ENCODE measurements at places on chromosomes 3 and 15. TPM values are rescaled to one million over a fixed set of nuclear protein-coding genes. Genes with fewer than 3 reads are reported as not detected.

DNA sequence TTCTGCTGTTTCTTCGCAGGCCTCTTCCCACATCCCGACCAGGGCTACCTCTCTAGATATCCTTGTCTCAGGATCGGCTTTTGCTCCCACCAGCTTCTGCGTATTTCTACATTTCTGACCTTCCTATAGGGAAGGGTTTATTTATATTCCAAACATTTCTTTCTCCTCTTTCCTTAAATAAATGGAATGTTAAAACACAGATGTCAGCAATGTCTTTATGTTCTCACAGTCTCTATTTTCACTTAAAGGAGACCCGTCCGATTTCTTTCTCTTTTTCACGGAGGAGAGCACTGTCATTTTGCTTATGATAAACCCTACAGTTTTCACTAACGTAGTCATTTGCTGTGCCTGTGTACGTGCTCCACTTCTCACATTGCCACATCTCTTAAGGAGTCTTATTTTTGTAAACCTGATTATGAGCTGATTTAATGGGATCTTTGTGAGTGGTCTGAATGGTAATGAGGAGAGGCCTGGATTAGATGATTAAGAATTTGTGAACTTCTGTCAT, 630 bp downstream of the KIF15 start:
- DNase-seq: no peak
- no peaks in the 10 kb centered on the region for H3K27me3 ChIP-seq
- H3K4me1 ChIP-seq: no peaks in the 10 kb centered on the region
- H3K4me3 ChIP-seq: peak overlapping the region; percentile 86
- H3K36me3 ChIP-seq: no peaks in the 10 kb centered on the region
- H3K27ac ChIP-seq: no peak overlapping the region

- no peaks in the 10 kb centered on the region for H3K36me3 ChIP-seq
- H3K27ac ChIP-seq: no peak overlapping the region
- H3K4me1 ChIP-seq: no peaks in the 10 kb centered on the region
- no peak overlapping the region for H3K4me3 ChIP-seq
- H3K27me3 ChIP-seq: no peaks in the 10 kb centered on the region
Measured at GRCh38 chr3:20322085-20322484, 136.1 kb upstream of the SGO1 start.

DNA sequence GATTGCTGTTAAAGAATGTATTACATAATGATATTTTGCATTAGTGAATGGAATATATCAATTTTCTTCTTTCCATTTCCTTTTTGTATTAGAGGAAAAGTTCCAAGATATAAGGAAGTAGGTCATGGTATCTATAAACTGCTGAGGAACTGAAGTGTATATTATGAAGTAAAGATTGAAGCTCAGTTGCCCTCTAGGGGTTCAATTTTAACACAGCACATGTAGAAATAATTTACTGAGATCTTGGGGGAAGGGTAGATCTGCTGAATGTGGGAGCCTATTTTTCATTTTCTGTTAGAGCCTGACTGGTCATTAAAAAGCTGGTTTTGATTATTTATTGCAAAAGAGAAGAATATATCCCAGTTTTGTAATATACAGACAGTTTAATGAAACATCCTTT, 45.2 kb downstream of the CMC1 start:
- no peaks in the 10 kb centered on the region for H3K36me3 ChIP-seq
- no peak overlapping the region for H3K27ac ChIP-seq
- no peak for DNase-seq
- no peak overlapping the region for H3K4me3 ChIP-seq

DNA sequence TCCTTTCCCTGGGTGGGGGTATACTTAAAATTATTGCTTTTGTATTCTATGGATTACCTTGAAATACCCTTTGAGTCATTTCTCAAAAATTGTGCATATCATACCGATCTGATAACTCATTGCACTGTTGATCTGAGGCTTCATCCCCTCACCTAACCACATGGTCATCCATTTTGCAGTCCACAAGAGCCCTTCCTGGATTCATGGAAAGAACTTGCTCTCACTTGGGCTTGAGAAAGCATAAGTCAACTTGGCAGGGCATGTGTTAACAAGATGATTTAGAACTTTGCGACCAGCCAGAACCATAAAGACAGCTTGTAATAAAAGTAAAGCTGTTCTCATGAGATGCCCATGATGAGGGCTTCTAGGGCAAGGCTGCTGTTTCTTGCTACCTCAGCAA, 22.2 kb downstream of the MME start:
- no peaks in the 10 kb centered on the region for H3K4me1 ChIP-seq
- DNase-seq: no peak
- no peak overlapping the region for H3K27ac ChIP-seq
- no peaks in the 10 kb centered on the region for H3K27me3 ChIP-seq
- no peak overlapping the region for H3K4me3 ChIP-seq

DNA sequence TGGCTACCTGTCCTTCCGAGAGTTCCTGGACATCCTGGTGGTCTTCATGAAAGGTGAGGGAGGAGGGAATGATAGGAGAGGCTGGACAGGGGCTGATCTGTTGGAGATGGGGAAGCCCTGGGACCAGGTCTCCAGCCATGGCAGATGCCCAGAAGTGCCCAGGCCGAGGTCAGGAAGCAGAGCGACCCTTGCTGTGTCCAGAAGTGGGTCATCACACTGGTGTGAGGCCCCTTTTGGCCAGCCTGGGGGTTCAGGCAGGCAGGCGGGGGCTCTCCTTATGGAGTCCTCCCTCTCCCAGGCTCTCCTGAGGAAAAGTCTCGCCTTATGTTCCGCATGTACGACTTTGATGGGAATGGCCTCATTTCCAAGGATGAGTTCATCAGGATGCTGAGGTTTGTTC, 17.8 kb downstream of the DUOX1 start:
- H3K36me3 ChIP-seq: no peaks in the 10 kb centered on the region
- no peak overlapping the region for H3K27ac ChIP-seq
- no peaks in the 10 kb centered on the region for H3K4me1 ChIP-seq
- H3K4me3 ChIP-seq: no peak overlapping the region
- DNase-seq: no peak

DNA sequence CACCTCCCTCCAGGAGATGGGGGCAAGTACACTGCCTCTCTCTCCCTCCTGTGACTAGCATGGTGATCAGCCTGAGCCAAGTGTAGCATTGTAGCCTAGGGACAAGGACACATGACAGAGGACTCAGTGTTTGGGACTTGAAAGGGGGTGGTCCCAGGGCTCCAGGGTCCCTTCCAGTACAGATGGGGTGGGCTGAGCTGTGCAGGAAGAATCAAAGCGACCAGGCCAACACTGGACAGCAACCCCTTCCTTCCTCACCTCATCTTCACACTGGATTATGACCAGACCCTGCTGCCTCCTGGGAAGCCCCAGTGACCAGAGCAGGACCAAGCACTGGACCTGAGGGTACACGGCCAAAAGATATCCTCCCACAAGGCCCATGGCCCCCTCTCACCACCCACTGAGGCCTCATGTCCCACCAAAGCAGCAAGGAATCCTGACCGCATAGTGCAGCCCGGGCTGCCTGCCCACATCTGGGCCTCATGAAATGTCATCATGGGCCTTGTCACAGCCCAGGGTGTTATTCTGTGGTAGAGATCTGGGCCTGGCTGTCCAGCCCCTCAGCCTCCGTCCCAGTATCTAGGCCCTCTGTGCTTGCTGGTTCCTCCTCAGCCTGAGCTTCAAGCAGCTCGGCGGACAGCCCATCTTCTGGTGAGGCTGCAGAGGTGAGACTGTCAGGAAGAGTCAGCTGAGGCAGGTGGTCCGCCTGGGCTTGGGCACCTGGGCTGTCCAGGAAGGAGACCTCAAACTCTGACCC, 9.5 kb downstream of the GORASP1 start:
- peak overlapping the region; percentile 72 for H3K27ac ChIP-seq
- H3K27me3 ChIP-seq: no peaks in the 10 kb centered on the region
- H3K36me3 ChIP-seq: peaks cover 12% of the 10 kb centered on the region
- H3K4me3 ChIP-seq: no peak overlapping the region
- DNase-seq: no peak

DNA sequence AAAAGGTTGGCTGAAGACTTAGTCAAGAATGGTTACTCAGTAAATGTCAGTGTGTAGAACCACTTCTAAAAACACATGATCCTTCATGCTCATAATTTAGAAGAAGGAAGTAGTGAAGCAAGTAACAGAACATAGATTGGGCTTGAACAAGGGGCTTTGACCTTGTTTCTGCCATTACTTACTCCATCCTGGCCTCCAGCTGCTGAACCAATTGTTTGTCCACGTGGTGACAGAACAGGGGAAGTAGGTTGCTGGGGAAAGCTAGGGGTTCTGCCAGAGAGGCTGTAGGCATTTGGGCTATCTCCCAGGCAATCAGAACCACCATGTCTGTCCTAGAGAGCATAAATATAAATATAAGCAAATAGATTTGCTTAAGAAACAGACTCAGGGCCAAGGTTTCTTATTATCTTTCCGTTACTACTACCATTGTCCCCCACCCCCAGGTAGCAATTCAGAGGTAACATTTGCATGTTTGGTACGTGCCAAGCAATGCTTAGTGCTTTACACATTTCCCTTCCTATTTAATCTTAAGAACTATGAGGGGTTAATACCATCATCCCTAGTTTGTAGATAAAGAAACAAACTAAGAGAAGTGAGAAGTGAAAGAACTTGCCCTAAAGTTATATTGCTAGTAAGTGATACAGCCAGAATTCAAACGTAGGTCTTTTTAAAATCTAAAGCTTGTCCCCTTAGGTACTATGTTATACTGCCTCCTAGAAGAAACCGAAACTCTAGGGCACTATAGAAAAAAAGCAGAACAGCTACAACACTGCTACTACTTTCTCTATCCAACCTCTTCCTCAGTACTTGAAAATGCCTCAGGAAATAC, 3.0 kb upstream of the SPG11 start:
- no peaks in the 10 kb centered on the region for H3K4me1 ChIP-seq
- no peak overlapping the region for H3K4me3 ChIP-seq
- H3K36me3 ChIP-seq: no peaks in the 10 kb centered on the region
- H3K27me3 ChIP-seq: no peaks in the 10 kb centered on the region
- DNase-seq: no peak

DNA sequence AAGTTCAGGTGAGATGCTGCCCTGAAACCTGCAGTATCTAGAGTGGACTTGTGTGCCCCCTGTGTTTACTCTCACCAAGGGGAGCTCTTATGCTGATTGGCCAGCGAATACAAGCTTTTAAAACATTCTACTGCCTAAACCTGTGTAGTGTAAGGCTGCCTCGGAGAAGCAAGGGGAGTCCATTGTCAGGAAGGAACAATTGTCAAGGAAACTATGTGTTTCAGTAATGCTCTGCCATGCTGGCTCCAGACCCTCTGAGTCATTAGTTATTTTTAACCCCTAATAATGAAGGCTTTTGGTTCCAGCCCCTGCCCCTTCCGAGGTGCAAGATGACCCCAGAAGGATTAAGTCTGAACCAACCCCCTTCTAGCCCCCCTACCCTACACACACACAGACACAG, 66.1 kb upstream of the CHMP2B start:
- no peaks in the 10 kb centered on the region for H3K36me3 ChIP-seq
- H3K4me3 ChIP-seq: no peak overlapping the region
- no peaks in the 10 kb centered on the region for H3K4me1 ChIP-seq
- H3K27me3 ChIP-seq: no peaks in the 10 kb centered on the region
- no peak for DNase-seq

Gene ARGFX
- not detected for total RNA-seq

Gene PLA2G4F
- under 0.01 TPM for total RNA-seq

Gene MGLL
- total RNA-seq: 25.8 TPM

Gene TIMP4
- 27.4 TPM for total RNA-seq
